ENCODE measurements at places on chromosomes 3 and 15.

- no peak for DNase-seq
Measured at GRCh38 chr3:147129665-147130064, 276.7 kb downstream of the ZIC4 start.

GRCh38 chr3:31288224-31288623 is 244.5 kb upstream of the STT3B start:
- DNase-seq: no peak

- DNase-seq: no peak
Measured at GRCh38 chr3:17302774-17303173, 418.0 kb downstream of the PLCL2 start.

- no peak for DNase-seq
Measured at GRCh38 chr3:40377822-40378221, 9.2 kb upstream of the ENTPD3 start.

- no peak for DNase-seq
Measured at GRCh38 chr3:114582929-114583328, 289.1 kb downstream of the TIGIT start.

GRCh38 chr3:107599772-107600145 is 77.0 kb downstream of the BBX start:
- DNase-seq: no peak

GRCh38 chr3:36784138-36784635 is 19.8 kb upstream of the DCLK3 start:
- no peak for DNase-seq
